ENCODE measurements at places on chromosomes 5 and 9. TPM values are rescaled to one million over a fixed set of nuclear protein-coding genes. Genes with fewer than 3 reads are reported as not detected.

DNA sequence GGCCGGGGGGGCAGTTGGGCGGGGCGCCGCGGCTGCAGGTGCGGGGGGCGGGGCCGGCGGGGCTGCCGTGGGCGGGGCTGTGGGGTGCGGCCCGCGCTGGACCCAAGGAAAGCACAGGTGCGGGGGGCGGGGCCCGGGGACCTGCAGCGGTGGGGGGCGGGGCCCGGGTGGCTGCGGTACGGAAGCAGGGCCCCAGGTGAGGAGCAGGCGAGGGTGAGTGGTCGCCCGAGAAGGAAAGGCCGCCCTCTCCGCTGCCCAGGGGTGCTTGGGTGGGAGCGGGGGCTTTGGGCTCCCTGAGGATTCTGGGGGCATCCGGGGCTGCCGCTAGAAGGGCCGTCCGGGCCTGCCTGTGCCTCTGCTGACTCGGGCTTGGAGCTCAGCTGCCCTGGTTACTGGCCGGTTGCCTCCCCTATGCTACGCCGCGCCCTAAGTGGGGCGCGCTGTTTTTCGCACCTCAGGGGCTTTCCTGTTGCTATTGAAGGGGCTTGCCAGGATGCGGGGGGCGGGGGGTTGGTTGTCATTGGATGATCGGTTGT, 767 bp downstream of the RALGPS1 start:
- peak; percentile 91 for DNase-seq

- no peak for DNase-seq
These were observed 590.8 kb upstream of the BRINP1 start for GRCh38 chr9:119959846-119960545.

DNA sequence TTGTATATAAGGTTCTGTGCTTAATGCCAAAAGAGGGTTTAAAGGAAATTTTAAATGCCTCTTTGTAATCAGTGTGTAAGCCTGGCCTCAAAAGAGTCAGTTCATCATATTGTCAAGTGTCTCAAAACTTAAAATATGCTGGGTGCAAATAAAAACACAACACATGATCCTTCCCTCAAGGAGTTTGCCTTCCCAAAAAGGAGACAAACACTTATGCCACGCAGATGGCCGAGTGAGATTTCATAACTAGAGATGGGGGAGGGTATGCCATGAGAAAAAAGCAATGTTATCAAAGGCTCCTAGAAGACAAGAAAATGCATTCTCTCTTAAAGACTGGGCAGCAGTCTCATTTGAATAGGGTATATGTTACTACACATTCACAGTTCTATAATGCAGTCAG, 55.2 kb downstream of the FBXO38 start:
- DNase-seq: no peak

- no peak for DNase-seq
These were observed 57.8 kb downstream of the NDUFAF2 start for GRCh38 chr5:61002611-61003355.

- no peak for DNase-seq
These were observed 1377.5 kb upstream of the CDH9 start for GRCh38 chr5:28415791-28416443.

- DNase-seq: no peak
These were observed 670.5 kb upstream of the SEMA6A start for GRCh38 chr5:117245130-117245529.

Gene SLC6A18
- total RNA-seq: not detected

Gene GOLPH3
- 99.0 TPM for total RNA-seq

Gene ZNG1A
- total RNA-seq: 28.4 TPM

Gene PCDHA1
- not detected for total RNA-seq

- no peak for DNase-seq
These were observed 58.4 kb downstream of the HMHB1 start for GRCh38 chr5:143870362-143870761.

GRCh38 chr9:35424356-35425352, 65.3 kb upstream of the RUSC2 start:
- DNase-seq: no peak

Gene CCL27
- not detected for total RNA-seq

Gene DELE1
- 75.0 TPM for total RNA-seq

DNA sequence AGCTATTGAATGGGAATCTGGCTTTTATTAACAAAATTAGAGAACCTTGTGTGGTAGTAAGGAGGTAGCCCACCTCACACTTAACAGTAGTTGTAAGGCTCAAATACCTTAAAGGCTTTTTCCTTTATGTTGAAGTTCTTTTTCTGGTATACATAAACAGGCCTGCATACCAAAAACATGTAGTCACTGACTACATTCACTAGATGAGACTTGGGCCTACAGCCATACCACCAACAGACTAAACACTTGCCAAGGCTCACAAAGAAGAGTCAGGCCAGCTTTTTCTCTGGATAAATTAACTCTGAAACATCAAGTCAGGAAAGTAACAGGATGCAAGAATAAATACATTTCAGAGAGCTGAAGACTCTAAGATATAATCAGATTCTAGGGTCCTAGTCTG, 78.6 kb upstream of the MPDZ start:
- no peak for DNase-seq

GRCh38 chr5:133474851-133475590, 137.3 kb downstream of the FSTL4 start:
- no peak for DNase-seq

Gene LHX6
- total RNA-seq: 8.1 TPM

Gene PCDHB3
- 1.5 TPM for total RNA-seq

DNA sequence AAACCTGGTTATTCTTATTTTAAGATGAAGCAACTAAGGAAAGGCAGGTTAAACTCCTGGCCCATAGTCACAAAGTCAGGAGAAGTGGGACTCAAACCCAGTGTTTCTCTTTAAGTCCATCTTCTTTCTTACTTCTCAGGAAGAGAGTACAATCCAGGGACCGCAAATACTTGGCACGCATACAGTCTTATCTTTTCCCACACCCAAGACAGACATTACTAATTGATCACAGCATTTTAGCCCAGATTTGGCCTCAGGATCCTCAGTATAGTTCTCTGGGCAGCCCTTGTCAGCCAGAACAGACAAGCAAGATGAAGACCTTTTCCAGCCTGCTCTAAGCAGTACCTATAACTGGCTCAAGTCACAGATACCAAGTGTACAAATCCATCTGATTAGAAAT, 125.5 kb upstream of the RAI14 start:
- no peak for DNase-seq

DNA sequence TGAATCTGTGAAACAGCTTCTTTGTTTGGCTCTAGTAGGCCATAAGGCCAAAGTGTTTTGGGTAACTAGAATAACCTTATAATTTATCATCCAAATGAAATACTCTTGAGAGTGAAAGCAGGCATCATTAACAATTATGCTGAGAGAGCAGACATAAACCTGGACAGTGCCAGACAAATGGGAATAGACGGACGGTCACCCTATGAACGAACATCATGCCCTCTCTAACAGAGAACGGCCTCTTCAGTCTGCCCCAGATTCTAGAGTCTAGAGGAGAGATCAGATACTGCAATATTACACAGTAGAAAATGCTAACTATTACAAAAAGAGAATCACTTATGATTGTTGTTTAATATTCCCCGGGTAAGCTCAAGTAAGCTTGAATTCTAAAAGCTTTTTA, 68.5 kb downstream of the APBA1 start:
- DNase-seq: no peak

Gene BRD8
- total RNA-seq: 56.9 TPM

- peak; percentile 48 for DNase-seq
These were observed 603 bp downstream of the DENND1A start for GRCh38 chr9:123929177-123929869.

GRCh38 chr5:33934176-33934575, 2.0 kb upstream of the RXFP3 start:
- DNase-seq: no peak

Gene TLX3
- total RNA-seq: not detected

GRCh38 chr9:128286440-128286839, 10.4 kb downstream of the SWI5 start:
- no peak for DNase-seq

Gene LURAP1L
- total RNA-seq: 29.2 TPM

GRCh38 chr5:84202136-84202535, 182.5 kb downstream of the EDIL3 start:
- no peak for DNase-seq

DNA sequence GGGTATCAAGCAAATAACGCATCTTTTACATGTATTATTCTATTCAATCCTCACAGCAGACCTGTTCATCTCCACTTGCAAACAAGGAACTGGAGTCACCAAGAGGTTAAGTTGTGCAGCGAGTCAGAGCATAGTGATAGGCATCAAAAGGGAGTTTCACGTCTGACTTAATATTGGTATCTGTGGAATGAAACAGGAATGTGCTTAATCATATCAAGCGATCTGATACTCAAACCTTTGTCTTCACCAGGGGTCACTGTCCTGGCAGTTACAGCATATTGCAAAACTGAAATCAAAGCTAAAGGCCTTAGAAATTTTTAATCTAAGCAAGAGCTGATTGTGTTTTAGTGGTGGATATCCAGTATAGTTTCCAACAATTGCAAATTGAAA, 271.6 kb downstream of the PLK2 start:
- no peak for DNase-seq

Gene NSG2
- total RNA-seq: not detected

Gene C5orf52
- not detected for total RNA-seq

Gene DMGDH
- total RNA-seq: 1.3 TPM

DNA sequence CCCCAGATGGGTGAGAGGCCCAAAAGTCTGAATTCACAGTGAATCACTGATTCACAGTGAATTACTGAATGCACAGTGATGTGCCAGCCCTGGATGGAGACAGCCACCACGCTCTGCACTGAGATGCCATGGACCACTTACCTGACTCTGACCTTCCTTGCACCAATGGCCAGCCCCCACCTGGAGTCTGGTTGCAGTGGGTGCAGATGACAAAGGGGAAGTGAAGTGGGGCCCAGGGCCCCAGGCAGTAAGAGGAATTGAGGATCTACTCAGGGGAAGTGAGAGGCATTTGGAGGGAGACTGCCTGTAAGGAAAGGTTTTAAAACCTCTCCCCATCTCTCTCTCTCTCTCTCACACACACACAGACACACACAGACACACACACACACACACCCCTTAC, 412.1 kb downstream of the CYLC2 start:
- no peak for DNase-seq

GRCh38 chr5:134539732-134540131, 14.3 kb downstream of the JADE2 start:
- DNase-seq: no peak

GRCh38 chr9:96073531-96074480, 198.3 kb downstream of the ERCC6L2 start:
- DNase-seq: no peak

GRCh38 chr9:4553951-4554381, 63.7 kb downstream of the SLC1A1 start:
- DNase-seq: no peak

- no peak for DNase-seq
These were observed 18.3 kb downstream of the PTGES2 start for GRCh38 chr9:128109050-128109709.

Gene AJM1
- total RNA-seq: 3.5 TPM

DNA sequence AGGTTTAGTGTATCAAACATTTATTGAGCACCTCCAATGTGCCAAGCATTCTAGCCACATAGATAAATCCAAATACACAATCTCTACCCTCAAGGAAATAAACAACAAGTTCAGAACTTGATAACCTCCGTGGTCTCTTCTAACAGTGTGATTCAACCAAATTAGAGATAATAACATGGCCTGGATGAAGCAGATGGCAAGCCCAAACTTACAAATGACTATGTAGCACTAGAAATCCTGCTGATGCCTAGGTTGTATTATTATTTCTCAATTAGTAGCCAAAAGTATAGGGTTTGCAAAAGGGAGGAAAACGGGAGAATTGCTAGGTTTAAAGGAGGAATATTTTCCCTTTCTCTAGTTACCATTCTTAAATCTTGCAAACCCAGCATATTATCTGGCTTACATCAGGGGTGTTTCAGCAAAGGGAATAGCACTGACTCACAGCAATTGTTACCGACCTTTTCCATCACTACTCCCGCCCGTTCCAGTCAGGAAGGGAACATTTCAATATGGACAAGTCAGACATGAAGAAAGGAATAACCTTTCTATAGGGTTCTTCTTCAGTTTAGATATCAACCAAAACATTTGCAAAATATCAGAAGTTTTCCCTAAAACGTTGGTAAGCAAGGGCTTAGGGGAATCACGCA, 2.3 kb downstream of the DPYSL3 start:
- DNase-seq: no peak

DNA sequence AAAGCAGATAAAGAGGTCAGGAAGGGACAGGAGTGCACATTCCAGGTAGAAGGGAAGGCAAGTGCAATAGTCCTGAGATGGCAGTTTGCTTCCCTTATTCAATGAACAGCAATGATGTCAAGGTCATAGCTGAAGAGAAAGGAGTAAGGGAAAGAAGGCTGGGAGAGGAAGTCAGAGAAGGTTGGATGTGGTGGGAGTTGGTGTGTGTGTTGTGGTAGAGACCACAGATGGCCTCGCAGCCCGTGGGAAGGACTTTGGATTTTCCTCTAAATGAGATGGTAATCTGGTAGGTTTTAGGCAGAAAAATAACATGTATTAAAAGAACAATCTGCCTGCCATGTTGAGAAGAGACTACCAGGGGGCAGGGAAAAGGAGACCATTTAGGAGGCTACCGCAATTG, 25.1 kb upstream of the LPAR1 start:
- no peak for DNase-seq

GRCh38 chr9:99809586-99810319, 11.9 kb upstream of the NR4A3 start:
- DNase-seq: no peak

DNA sequence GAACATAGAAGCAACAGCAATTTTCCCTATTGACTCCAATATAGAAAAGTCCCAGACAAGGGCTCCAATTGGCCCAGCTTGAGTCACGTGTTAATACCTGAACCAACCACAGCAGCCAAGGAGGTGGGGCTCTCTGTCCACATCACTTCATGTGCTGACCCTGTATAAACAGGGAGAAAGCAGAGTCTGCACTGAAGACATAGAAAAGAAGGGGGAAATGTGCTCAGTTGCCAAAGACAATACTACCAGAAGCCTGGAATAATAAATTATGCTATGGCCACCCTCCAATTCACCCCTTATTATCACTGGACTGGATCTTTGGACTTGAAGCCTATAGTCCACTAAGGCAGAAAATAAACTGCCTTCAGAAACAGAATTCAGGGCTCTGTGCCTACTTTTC, 275.4 kb downstream of the EPB41L4A start:
- DNase-seq: no peak

GRCh38 chr5:115262011-115262320, 711 bp downstream of the PGGT1B start:
- DNase-seq: no peak

Gene CATSPER3
- total RNA-seq: 0.68 TPM

- no peak for DNase-seq
These were observed 410.7 kb downstream of the DTWD2 start for GRCh38 chr5:118577621-118578020.
